Stimulated activated CD8-positive, alpha-beta memory T cell treated with anti-CD3 and anti-CD28 coated beads, Interleukin-4, amount 100 ng/mL, for 4 hours (primary cell): ENCODE measurements at places on chromosomes 2 and 18.

GRCh38 chr2:74858281-74858680 lies 24.4 kb downstream of the HK2 start:
- DNase-seq: no peak

DNA sequence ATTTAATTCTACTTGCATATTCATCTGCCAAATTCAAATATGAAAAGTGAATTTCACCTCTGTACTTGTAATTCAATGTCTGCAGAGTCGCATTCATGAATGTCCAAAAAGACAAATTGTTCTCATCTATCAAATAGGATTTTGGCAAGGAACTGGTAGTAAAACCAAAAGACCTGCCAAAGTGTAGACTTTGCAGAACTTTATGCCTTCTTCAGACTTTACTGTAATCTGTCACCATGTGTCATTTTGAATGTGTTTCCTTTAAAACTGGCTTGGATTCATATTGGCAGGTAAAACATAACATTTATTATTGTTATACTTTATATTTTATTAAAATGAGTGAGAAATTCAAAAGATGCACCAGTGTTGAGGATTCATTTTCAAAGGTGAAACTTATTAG lies 701.9 kb upstream of the LINC00305 start:
- no peak for DNase-seq

DNA sequence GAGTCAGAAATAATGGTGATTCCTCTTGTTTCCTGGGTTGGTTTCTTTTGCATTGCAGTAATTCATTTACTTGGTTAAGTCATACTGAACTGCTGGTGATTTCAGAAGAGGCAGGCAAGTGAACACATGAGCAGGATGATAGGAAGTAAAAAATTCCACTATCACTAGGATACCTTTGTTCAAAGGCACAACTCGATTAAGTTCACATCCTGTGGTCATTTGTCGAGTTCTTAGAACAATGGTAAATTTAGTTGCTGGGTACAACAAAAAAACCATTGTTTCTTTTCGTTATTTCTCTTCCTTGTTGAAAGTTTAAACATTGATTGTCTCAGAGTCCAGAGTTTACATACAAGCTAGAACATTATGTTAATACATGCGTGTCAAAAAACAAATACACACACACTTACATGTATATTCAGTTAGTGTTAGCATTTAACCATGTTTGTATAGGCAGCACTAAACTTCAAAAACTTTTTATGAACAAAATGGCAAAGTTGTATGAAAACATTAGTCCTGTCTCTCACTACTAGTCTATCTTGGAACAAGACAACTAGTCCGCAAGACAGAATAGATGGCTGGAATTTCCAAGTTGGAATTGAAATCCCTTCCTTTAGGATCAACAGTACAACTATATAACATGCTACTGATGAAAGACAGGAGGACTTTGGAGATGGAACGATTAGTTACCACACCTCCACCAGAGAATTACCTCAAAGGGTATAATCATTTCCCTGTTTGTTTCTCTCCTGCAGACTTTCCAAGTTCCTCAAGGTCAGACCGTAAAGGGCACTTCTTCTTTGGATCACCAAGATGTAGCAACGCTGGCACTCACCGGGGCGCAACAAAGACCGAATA lies 26.2 kb downstream of the STK39 start:
- no peak for DNase-seq

GRCh38 chr2:47503481-47504070 lies 100.6 kb downstream of the MSH2 start:
- DNase-seq: no peak

- DNase-seq: no peak
Measured at GRCh38 chr2:149513461-149513860, 74.1 kb downstream of the MMADHC start.

- no peak for DNase-seq
Measured at GRCh38 chr2:2271469-2271941, 59.6 kb downstream of the MYT1L start.

- no peak for DNase-seq
Measured at GRCh38 chr2:65146078-65146477, 16.2 kb upstream of the RAB1A start.

DNA sequence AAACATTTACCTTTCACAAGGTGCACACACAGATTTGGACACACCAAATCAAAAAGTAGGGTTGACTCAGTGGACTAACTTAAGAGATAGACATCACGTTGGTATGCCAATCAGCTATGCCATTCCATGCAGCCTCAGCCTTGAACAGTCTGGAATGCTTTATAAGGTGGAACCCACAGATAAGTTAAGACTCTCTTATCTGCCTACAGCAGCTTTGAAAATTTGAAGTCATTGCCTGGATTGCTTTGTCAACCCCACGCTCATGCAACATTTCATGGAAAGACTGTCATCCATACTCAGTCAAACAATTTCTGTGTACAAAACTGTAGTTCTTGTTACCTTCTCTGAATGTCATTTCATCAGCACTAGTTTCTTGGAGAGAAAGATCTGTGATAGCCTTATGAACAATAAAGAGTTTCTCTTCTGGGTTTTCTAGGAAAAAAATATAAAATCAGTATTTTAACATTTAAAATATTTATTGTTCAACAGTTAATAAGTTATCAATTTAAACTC lies 1.2 kb downstream of the ERMN start:
- no peak for DNase-seq

- DNase-seq: no peak
Measured at GRCh38 chr2:235806986-235807750, 313.3 kb downstream of the AGAP1 start.

GRCh38 chr18:62716619-62717168 lies 1.4 kb downstream of the PHLPP1 start:
- no peak for DNase-seq

DNA sequence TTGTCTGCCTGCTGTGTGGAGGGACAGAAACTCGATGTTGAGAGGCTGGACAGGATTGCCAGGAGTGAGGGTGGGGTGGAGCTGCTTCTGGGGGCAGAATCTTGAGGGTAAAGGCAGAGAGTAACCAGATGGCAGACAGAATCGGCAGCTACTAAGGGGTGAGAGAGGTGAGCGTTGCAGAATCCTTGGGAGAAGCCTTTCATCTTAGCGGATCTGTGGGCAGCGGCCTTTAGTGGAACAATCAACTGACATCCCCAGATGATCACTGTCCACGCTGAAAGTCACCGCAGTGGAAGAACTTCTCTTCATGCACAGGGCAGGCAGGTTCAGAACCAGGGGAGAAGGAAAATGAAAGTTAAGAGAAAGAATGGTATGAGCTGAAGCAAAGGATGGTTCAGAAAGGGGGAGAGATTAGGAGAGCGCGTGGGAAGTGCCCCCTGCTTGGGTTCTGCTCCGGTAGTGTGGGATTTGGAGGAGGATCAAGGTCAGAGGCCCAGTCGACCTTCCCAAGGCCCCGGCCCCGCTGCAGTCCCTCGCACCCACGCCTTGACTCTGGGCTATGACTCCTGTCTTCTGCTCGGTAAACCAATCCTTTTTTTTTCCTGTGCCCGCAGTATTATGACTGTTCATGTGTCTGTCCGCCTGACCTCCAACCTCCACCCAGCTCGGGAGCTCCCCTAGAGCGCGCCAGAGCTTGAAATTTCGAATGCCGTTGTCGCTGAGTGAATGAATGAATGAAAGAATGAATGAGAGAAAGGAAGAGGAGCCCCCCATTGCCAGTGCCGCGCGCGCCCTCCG lies 584 bp downstream of the BOLA3 start:
- DNase-seq: no peak

GRCh38 chr2:26008851-26009566 lies 24.9 kb upstream of the RAB10 start:
- no peak for DNase-seq

DNA sequence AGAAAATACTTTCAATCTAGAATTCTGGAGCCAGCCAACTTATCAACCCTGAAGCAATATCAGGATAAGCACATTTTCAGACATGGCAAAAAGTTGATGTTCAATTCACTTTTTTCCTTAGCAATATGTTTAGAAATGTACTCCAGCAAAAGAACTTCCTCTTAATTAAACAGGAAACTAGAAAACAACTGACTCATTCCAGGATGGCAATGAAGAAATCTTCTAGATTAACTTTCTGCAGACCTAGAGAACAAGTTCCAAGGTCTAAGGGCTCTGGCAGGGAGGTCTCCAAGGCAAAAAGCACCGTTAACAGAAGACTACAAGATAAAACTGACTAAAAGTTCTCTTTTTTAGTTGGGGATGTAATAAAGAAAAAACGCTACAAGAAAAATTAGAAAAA lies 69.2 kb upstream of the VWC2L start:
- no peak for DNase-seq

DNA sequence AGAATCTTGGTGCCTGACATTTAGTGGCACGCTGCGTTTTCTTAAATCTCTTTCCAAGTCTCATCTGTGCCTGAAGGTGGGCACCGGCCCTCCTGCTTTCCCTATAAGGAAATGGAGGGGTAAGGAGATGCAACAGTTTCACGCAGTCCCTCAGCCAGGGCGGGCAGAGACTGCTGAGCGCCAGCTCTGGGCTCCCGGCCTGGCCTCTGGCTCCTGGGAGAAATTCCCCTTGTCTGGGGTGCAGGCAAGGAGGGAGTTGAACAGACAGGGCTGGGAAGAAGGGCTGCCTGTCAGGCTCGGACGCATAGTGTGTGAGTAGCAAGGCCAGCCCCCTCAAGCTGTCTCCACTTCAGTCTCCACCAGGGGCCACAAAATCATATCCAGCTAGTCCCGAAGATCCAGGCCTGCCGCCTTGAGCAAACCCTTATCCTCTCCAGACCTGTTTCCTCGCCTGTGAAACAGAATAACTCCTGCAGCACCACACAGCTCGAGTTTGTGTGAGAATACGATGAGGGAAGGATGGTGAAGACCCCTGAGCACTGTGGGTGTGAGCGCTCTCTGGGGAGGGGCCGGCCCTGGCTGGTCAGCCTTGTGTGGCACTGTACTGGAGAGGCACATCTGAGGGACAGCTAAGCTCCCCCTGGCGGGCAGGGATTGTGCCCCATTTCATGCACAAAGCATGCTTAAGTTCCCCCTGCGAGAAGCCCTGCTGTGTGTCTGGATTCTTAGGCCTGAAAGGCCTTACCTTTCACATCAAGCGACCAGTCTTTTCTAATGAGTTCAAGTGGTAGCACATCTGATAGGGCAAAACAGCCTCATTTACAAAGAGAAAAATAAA lies 33.8 kb downstream of the SDC1 start:
- DNase-seq: no peak

- no peak for DNase-seq
Measured at GRCh38 chr2:119242276-119243119, 18.9 kb downstream of the STEAP3 start.

DNA sequence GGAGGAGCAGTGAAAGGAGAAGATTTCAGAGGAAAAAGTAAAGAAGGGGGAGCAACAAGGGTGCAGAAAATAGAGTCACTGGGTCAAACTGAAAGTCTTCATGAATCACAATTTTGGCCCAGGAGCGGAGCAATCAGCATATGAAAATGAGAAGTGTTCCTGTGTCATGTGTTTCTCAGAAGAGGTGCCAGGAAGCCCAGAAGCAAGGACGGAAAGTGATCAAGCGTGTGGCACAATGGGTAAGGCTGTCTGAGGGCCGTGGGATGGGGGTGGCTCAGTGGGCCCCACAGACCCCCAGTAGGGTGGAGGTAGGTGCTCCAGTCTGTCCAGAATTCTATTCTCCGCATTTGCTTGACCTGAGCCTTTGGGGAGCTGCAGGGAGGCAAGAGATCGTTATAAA lies 44.2 kb downstream of the SP140 start:
- no peak for DNase-seq

DNA sequence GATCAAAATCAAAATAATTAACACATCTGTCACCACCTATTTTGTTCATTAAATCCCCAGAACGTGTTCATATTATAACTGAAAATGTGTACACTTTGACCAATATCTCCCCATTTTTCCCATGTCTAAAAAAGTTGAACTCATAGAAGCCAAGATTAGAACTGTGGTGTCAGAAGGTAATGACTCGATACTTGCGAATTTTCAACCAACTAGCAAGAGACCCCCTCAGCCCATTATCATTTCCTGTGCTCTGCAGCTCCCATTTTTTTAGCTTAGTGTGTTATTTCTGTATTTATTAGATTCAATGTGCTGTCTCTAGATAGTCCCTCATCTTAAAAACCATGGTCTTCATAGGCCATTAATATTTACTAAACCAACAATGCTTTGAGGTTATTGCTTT lies 248.7 kb upstream of the PIK3C3 start:
- DNase-seq: no peak

GRCh38 chr18:2627821-2628276 lies 27.7 kb upstream of the SMCHD1 start:
- DNase-seq: no peak

DNA sequence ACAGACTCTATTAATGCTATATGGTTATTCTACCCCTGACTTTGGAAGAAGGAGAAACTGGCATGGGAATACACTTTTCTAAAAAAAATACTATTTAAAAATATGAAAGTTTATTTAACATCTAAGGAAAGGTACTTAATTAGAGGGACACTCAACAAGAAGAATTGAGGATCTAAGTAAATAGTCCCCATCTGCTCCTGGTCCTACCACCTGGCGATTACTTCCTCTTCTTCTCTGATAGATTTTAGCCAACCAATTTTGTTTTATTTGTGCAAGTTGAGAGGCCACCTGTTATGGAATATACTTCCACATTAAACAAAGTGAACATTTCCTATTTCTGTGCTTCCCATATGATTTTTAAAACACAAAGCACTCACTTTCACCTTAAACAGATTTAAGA lies 111.7 kb downstream of the BCL2 start:
- DNase-seq: no peak

GRCh38 chr2:32946314-32947075 lies at the start of gene LTBP1:
Gene LTBP1, plus strand, starts transcription at chr2:32946953. Its CDS starts 372 bp downstream, at chr2:32947325.
- DNase-seq: no peak

DNA sequence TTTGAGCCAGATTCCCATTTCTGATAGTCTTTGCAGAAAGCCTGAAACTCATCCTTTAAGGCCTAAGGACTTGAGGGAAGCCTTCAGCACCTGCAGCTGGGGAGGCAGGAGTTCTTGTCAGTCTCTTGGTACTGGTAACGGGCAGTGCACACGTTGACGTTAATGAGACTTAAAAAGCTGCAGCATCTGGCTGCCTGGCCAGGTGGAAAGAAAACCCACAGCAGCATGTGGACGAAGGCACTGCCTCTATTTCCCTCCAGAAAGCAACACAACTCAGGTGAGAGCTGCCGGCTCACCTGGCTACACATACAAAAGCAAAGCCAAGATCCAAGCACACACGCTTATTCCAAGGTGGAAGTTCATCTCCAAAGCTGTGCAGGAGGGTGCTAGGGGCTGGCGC lies 178.8 kb downstream of the ANAPC1 start:
- DNase-seq: no peak

DNA sequence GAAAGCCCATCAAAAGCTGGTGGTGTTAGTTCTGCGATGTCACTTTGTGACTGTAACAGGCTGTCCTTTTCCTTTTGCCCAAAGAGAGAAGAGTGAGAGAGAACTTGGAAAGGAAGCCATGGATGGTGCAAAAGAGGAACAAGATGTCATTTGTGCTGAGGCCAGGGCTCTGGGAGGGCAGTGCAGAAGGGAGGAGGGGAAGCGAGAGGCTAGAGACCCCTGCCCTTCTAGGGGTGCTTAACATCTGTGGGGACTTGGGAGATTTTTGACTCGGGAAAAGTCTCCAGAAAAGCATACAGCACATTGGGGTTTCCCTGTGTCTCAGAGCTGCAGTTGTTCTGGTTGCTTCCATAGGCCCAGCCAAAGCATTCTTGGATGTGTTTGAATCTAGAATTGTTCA lies 49.6 kb downstream of the ZBTB7C start:
- DNase-seq: no peak

GRCh38 chr2:3379339-3379646 lies 201 bp upstream of the TRAPPC12 start:
- DNase-seq: no peak

- DNase-seq: no peak
Measured at GRCh38 chr2:32506446-32506845, 121.4 kb upstream of the TTC27 start.
